GM23248 (cell line): ENCODE measurements at places on chromosomes 1 and 21.

GRCh38 chr1:54865238-54866073 lies 21.5 kb downstream of the DHCR24 start:
- DNase-seq: no peak

- peak; percentile 88 for DNase-seq
Observed at GRCh38 chr1:27300341-27301051, 21.5 kb upstream of the TMEM222 start.

DNA sequence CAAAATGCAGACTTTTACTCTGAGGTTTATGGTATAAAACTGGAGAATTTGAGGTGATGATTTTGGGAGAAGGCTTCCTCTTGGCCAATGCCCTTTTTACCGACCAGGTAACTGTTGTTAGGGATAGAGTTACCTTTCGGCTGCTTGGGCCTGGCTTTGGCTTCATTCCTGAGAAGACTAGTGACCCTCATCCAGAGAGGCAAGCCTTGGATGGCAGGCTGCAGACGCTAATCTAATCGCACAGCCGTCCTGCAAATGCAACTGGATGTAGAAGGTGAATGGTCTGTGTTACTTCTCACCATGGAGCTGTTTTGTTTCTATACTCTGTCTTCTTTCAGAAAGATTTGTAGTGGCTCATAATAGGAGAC lies 124.6 kb downstream of the CNIH3 start:
- DNase-seq: no peak

- DNase-seq: peak; percentile 69
Observed at GRCh38 chr1:86507935-86508582, 38.8 kb upstream of the CLCA4 start.

DNA sequence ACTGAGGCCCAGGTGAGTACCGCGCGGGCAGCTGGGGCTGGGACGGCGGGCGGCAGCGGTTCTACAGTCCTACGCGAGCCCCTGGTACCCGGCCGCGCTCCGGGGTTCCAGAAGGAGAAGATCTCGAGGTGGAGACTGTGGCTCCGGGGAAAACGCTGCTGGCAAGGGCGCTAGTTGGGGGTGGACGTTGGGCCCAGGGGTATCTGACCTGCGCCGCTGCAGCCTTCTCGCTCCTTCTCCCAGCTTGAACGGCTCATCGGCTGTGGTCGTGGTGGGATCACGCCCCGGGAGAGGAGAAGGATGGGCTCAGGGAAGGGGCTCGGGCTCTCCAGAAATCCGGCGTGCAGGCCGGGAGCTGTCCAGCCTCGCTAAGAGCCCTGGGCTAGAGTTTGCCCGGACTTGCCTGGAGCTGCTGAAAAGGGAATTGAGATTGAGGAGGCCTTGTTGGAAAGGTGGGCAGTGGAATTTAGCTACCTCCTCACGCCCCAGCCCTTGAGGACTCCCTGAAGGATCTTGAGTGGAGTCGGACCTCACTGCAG lies 1.1 kb upstream of the POU3F1 start:
- DNase-seq: peak; percentile 66

DNA sequence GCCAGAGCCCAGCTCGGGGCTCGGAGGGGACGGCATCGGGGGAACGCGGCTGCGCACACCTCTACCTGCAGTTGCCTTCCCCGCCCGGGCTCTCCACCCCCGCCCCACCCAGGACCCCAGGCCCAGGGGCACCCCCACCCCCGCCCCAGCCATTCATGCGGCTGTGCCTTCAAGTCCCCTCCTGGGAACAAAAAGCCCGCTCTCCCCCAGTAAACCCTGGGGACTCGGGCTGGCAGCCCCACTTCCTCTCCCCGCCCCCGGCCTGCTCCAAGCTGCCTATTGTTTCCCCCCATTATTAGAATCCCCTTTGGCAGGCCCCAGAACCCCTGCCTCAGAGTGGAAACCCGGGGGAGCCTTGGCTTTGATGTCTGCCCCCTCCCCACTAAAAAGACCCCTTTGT lies 18.0 kb downstream of the MEGF6 start:
- no peak for DNase-seq

- peak; percentile 31 for DNase-seq
Observed at GRCh38 chr1:167821969-167822685, 91.8 kb downstream of the ADCY10 start.

- no peak for DNase-seq
Observed at GRCh38 chr1:236997882-236998281, 6.4 kb downstream of the MT1HL1 start.

DNA sequence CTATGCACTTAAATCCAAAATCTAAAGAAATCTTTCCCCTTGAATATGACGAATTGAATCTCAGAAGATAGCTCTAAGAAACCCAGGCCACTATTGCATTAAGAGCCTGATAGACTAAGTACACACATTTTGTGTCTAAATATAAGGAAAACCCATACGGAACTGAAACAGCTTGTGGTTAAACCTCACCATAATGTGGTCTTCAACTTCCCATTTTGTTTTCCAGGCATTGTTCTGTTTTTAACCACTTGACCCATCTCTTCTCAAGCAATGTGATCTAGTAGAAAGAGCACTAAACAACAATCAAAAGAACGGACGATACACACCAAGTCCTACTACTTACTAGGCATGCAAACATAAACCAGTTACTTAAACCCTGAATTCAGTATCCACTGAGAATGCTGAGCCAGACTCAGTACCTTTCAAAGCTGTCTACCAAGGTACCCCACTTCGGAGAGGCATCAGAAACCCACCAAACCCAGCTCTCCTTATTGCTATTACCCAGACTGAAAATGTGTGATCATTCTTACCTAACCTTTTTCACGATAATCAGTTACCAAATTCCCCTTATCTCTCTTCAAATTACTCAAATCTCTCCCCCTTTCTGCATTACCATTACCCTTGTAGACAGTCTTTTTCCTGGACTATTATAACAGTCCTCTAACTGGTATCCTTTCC lies 12.8 kb downstream of the OTUD7B start:
- DNase-seq: no peak

DNA sequence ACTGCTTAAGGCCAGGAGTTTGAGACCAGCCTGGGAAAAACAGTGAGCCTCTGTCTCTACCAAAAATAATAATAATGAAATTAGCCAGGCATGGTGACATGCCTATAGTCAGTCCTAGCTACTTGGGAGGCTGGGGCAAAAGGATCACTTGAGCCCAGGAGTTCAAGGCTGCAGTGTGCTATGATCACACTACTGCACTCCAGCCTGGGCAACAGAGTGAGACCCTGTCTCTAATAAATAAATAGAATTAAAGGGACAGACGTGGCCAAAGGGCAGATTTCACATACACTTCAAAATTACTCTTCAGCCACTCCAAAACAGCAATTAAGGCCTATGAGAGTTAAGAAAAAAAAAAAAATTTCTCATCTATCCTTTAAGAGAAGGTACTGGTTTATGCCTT lies 45.7 kb downstream of the GATAD2B start:
- DNase-seq: no peak

- no peak for DNase-seq
Observed at GRCh38 chr1:179264507-179264906, 29.1 kb upstream of the SOAT1 start.
